ENCODE measurements at places on chromosomes 5 and 9. TPM values are rescaled to one million over a fixed set of nuclear protein-coding genes. Genes with fewer than 3 reads are reported as not detected.

Gene LTC4S
- total RNA-seq: 0.50 TPM

Gene LOX
- 5.9 TPM for total RNA-seq

Gene OR1L8
- not detected for total RNA-seq

Gene FGF1
- 7.9 TPM for total RNA-seq

Gene IL7R
- 1.6 TPM for total RNA-seq

Gene TSLP
- 1.0 TPM for total RNA-seq

Measured in mammary epithelial cell (primary cell).